HFFc6 (cell line): ENCODE measurements at places on chromosomes 3 and 15. TPM values are rescaled to one million over a fixed set of nuclear protein-coding genes. Genes with fewer than 3 reads are reported as not detected.

CLDN16 gene
- total RNA-seq = not detected in 2 replicates

A4GNT gene
- total RNA-seq = not detected in 3 replicates

LRRC2 gene
- 0.10 to 0.31 TPM (median 0.15 TPM) in 3 replicates for total RNA-seq

NTRK3 gene
- not detected in 2 replicates for total RNA-seq

SUSD5 gene
- 0.18 and 0.43 TPM in 2 replicates for total RNA-seq
